Endothelial cell of umbilical vein (primary cell): ENCODE measurements at places on chromosomes 11 and 22. TPM values are rescaled to one million over a fixed set of nuclear protein-coding genes. Genes with fewer than 3 reads are reported as not detected.

DNA sequence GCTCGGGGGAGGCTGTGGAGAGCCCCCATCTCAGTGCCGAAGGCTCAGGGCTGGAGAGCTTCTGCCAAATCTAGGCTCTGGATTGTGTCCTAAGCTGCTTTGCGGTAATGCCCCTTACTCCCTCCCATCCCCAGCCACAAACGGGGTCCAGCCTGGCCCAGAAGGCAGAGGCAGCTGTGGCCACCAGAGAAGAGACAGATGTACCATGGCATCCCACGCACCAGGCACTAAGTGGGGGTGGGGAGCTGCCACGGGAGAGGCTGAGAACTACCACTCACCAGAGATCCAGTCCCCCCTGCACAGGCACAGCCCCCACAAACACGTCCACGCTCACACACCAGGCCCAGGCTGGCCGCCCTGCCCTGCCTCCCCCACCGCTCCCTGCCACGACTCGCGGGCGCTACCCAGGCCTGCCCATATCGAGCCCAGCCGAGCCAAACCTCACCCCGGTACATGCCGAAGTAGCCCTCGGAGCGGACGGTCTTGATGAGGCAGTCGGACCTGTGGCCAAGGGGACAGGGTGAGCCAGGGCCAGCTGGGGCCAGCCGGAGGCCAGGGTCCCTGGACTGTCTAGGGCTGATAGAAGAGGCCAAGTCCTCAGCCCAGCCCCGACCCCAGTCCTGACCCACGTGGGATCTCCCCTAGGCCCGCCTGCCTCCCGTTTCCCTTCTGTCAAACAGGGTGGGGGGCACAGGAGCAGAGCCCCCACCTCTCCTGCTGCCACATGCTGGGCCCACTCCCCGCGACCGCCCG lies 3.9 kb downstream of the SLC25A22 start:
- no peaks in the 10 kb centered on the region for H3K27me3 ChIP-seq
- no peaks in the 10 kb centered on the region for H3K36me3 ChIP-seq
- H3K4me1 ChIP-seq: peaks cover 14% of the 10 kb centered on the region
- no peak for DNase-seq
- H3K4me3 ChIP-seq: no peak overlapping the region
- no peak overlapping the region for H3K27ac ChIP-seq

DNA sequence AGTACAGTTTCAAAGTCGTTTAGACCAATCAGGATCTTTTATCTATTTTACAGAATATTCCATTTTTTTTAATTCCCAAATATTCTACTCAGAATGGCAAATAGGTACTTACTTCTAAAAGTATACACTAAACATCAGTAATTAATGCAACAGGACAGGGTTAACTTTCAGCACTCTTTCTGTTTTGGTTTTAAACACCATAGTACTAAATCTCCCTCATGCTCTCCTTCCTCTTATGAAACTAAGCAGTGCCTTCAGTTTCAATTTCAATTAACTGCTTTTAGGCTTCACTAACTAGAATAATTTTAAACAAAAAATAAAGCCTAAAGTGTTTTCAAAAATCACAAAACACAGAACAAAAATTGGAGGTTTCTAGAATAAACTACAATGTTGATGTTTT lies 57.9 kb downstream of the NOX4 start:
- no peak overlapping the region for H3K4me3 ChIP-seq
- no peaks in the 10 kb centered on the region for H3K27me3 ChIP-seq
- no peaks in the 10 kb centered on the region for H3K4me1 ChIP-seq
- DNase-seq: no peak
- no peak overlapping the region for H3K27ac ChIP-seq
- no peaks in the 10 kb centered on the region for H3K36me3 ChIP-seq

DNA sequence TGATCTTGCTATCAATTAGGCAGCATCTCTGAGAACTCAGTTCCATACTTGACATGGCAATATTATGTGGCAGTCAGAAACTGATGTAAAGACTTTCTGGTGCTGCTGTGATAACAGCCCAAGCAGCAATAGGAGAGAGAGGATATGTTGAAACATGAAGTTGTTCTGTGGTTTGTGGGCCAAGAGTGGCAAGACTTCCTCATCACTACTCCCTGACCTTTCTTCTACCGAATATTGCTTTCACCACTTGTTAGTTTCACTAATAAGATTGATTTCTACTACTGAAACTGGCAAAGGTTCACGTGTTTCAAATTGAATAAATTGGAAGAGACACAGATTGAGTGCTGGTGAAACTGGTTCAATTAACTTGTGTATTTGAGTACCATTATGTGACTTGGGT lies 852.6 kb upstream of the RAG2 start:
- DNase-seq: no peak
- no peaks in the 10 kb centered on the region for H3K27me3 ChIP-seq
- H3K4me3 ChIP-seq: no peak overlapping the region
- no peaks in the 10 kb centered on the region for H3K36me3 ChIP-seq
- no peak overlapping the region for H3K27ac ChIP-seq

DNA sequence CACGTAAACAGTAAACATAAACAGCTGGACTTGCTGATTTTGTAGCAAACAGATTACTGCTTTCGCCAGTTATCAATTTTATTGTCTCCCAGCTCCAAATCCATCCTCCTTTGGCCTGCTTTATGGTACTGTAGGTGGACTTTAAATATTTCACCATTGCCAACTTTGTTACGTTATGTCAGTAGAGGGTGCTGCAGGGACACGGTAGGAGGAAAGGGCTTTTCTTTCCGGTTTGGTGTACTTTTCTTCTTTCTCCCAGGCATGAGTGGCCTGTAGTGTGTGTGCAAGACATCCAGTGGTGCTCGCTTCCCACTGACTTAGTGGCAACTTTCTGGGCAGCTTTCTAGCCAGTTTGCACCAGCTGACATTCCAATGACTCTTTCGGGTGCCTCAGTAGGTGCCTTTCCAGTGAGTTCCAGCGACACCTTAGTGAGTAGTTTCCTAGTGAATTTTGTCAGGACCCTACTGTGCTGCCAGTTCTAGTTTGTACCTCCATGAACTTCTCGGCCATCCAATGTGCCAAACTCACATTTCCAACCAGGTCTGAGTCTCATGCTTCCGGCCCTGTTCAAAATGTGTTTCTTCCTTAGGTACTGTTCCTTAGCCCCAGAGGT lies 267.6 kb upstream of the TENM4 start:
- no peaks in the 10 kb centered on the region for H3K4me1 ChIP-seq
- no peak overlapping the region for H3K4me3 ChIP-seq
- H3K27ac ChIP-seq: no peak overlapping the region
- no peak for DNase-seq

Gene FXYD6
- 1.9 and 8.7 TPM in 2 replicates for total RNA-seq

DNA sequence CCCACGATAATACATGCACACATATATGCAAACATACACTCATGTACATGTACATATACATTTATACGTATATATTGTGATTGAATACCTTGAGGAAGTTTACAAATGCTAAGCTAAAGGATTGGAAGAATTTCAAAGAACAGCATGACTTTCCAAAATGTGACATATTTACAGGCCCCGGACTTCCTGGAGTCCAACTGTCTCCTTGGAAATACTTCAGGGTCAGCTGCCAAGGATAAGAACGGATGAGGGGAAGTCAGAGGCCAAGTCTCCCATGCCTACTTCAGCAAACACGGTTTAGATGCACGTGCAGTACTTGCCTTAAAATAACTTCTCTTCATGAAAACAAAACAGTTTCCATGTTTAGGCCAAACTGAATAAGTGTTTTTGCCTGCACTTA lies 213.6 kb downstream of the DYNC2H1 start:
- peaks cover 8% of the 10 kb centered on the region for H3K4me1 ChIP-seq
- no peaks in the 10 kb centered on the region for H3K36me3 ChIP-seq

DNA sequence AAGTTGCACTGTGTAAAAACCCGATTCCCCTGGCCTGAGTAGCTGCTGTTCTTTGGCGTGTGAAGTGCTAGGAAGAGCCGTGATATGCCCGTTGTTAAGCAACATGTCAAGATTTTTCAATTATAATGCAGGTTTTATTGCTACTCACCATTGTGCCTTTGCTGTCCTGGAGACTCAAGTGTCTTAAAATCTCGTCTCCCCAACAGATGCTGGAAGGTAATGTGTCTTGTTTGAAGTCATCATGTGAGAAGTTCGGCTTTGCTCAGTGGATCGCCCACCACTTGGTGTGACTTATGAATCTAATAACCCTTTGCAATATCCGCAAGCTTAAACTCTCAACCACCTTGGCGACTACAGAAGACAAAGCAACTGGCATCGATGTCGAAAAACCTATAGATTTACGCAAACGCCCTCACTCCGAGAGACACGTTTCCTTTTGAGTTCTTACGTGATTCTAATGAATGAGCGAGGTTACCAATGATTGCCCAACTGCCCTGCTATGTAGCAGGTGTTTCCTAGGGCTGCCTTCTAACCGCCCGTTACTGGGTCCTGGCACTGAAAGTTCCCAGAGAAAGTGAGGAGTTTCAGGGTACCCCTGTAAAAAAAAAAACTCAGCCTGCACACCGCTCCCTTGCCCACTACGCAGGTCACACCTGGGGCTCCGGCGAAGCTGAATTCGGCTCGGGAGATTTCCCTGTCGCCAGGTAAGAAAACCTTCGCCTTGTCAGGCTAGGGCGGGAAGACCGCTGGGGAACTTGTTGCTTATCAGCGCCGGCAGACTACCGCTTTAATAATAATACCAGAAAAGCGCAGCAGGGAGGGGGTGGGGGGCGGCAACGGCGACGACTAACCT lies 21.2 kb upstream of the BDNF start:
- no peak for DNase-seq
- H3K36me3 ChIP-seq: no peaks in the 10 kb centered on the region
- H3K27ac ChIP-seq: no peak overlapping the region
- peaks cover 14% of the 10 kb centered on the region for H3K4me1 ChIP-seq
- peak overlapping the region; percentile 6 for H3K4me3 ChIP-seq

- H3K27me3 ChIP-seq: peaks cover 27% of the 10 kb centered on the region
- H3K36me3 ChIP-seq: no peaks in the 10 kb centered on the region
- H3K27ac ChIP-seq: no peak overlapping the region
Observed at GRCh38 chr11:20611445-20611844, 12.0 kb downstream of the SLC6A5 start.

DNA sequence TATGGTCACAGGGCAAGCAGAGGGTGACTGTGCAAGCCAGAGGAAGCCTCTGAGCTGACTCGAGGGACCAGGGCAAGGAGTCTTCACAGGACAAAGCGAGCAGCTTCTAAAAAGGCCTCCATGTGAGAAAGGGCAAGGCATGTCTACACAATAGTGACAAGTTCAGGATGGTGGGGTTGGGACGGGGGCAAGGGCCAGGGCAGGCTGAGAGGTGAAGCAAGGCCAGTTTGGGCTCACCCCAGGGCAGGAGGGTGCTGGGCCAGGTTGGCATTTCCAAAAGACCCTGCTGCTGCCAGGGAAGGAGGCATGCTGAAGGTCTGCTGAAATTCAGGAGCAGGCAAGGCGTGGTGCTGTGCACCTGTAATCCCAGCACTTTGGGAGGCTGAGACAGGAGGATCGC lies 12.3 kb upstream of the CABP7 start:
- peaks cover 13% of the 10 kb centered on the region for H3K27me3 ChIP-seq
- no peak overlapping the region for H3K27ac ChIP-seq
- H3K36me3 ChIP-seq: no peaks in the 10 kb centered on the region
- H3K4me1 ChIP-seq: no peaks in the 10 kb centered on the region

Gene CSF2RB
- total RNA-seq: 20.6 and 24.9 TPM in 2 replicates

Gene MICALL1
- total RNA-seq: 65.2 and 66.9 TPM in 2 replicates

DNA sequence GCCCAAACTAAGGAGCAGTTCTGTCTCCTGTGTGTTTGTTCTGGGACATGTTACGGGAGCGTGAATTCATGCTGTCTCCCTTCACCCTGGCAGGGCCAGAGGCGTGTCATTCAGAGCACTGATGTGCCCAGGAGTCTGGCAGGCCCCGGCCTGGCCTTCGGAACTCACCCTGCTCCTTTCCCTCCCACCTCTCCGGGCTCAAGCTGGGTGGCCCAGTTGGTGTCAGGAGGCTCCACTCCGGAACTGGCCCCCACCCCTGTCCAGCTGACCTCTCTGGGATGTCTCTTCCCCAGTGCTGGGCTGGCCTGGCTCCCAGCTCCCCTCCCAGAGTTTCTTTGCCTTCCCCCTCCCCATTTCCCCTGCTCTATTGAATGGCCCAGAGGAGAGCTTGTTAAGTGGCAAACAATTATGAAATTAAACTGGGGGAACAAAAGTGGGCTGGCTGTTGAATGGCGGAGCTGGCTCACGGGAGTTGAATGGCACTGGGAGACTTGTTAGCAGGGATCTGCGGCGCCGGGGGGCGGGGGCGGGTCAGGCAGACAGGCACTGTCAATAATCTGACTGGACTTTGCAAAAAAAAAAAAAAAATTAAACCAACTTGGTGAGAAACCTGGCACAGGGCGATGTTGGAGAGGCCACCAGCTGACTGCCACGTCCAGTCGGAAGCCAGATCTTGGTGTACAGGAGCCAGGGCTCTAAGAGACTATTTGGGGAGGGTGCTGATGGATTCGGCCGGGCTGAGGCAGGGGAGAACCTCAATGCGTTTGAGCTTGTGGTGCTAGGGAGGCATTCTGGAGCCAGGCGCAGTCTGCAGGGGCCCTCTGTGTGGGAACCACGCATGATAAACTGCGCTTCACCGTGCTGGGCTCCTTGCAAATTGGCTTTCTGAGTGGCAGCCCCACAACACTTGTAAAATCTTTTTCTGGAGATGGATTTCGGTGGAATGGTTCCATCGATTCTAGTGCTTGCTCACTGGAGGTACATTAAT lies 1.3 kb downstream of the MPPED1 start:
- DNase-seq: no peak
- no peaks in the 10 kb centered on the region for H3K4me1 ChIP-seq
- H3K27ac ChIP-seq: no peak overlapping the region
- no peaks in the 10 kb centered on the region for H3K36me3 ChIP-seq

DNA sequence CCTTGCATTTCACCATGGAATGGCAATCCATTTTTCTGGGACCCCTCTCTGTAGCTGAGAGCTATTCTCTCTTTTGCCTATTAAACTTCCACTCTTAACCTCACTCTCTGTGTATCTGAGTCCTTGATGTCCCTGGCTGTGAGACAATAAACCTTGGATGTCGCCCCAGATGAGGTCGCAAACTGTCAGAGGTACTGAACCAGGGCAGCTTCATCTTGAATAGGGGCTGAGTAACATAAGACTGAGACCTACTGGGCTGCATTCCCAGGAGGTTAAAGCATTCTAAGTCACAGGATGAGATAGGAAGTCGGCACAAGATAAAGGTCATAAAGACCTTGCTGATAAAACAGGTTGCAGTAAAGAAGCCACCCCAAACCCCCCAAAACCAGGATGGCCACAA lies 68.0 kb downstream of the RSF1 start:
- no peaks in the 10 kb centered on the region for H3K36me3 ChIP-seq
- no peak for DNase-seq
- no peak overlapping the region for H3K27ac ChIP-seq
- no peaks in the 10 kb centered on the region for H3K27me3 ChIP-seq
- H3K4me1 ChIP-seq: peaks cover 6% of the 10 kb centered on the region

Gene SLC7A4
- total RNA-seq: not detected in 2 replicates

GRCh38 chr11:115220911-115221310 lies 283.3 kb downstream of the CADM1 start:
- no peak overlapping the region for H3K27ac ChIP-seq
- DNase-seq: no peak
- no peaks in the 10 kb centered on the region for H3K27me3 ChIP-seq
- no peaks in the 10 kb centered on the region for H3K36me3 ChIP-seq
- H3K4me3 ChIP-seq: no peak overlapping the region

GRCh38 chr11:8260202-8260966 lies 3.3 kb downstream of the LMO1 start:
- H3K4me1 ChIP-seq: peaks cover 4% of the 10 kb centered on the region
- no peak overlapping the region for H3K27ac ChIP-seq
- no peak for DNase-seq

GRCh38 chr22:50698546-50698945 lies 25.9 kb downstream of the SHANK3 start:
- peaks cover 51% of the 10 kb centered on the region for H3K36me3 ChIP-seq
- H3K4me3 ChIP-seq: no peak overlapping the region
- H3K4me1 ChIP-seq: peaks cover 8% of the 10 kb centered on the region
- H3K27ac ChIP-seq: no peak overlapping the region

Gene BTBD18
- total RNA-seq: not detected in 2 replicates

Gene CTTN
- total RNA-seq: 307 and 330 TPM in 2 replicates
